ENCODE measurements at places on chromosomes 12 and 14.

DNA sequence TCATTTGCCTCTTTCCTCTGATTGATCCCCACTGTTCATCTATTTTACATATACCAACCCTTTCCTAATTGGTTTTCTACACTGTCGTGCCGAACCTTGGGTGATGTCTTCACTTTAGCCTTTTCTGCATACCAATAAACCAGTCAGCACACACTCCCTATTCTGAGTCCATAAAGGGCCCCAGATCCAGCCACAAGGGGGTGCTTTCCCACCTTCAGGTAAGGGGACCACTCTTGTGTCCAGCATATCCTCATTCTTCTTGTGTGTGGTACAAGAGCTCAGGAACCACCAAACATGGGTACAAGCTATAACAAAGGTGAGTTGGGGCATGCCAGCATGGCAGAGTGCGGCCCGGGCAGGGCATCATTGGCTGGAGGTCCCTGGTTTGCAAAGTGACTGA, 859.8 kb downstream of the FSCB start:
- no peak for DNase-seq

GRCh38 chr14:75088566-75089373, 19.3 kb downstream of the ZC2HC1C start:
- DNase-seq = no peak

GRCh38 chr12:10957741-10958140, 18.7 kb upstream of the TAS2R14 start:
- DNase-seq = no peak

- DNase-seq = no peak
Measured at GRCh38 chr12:105457026-105457425, 126.5 kb downstream of the C12orf75 start.

- no peak for DNase-seq
Measured at GRCh38 chr14:51396222-51396815, 156.3 kb downstream of the TMX1 start.

- DNase-seq = peak; percentile 96
Measured at GRCh38 chr14:91573894-91574837, 64.1 kb upstream of the PPP4R3A start.

- no peak for DNase-seq
Measured at GRCh38 chr14:55720796-55721195, 140.8 kb downstream of the KTN1 start.

- peak; percentile 7 for DNase-seq
Measured at GRCh38 chr12:52213564-52214420, 19.3 kb upstream of the KRT7 start.

GRCh38 chr12:118060301-118061010, 523 bp downstream of the WSB2 start:
- DNase-seq = no peak

GRCh38 chr14:40414386-40414785, 982.2 kb upstream of the FBXO33 start:
- DNase-seq = no peak

GRCh38 chr12:29737644-29738043, 46.1 kb downstream of the TMTC1 start:
- DNase-seq = no peak

DNA sequence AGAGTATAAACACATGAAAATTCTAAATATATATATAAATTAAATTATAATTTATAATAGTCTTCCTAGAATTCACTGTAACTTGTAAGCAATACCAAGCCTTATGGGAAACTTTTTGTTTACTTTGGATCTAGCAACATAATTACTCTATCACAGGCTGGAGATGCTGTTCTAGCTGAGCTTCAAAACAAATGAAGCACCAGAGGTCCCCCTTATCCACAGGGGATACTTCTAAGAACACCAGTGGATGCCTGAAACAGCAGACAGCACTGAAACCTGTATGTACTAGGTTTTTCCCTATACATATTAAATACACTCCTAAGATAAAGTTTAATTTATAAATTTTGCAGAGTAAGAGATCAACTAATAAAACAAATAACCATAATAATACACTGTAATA, 96.6 kb downstream of the CDK17 start:
- no peak for DNase-seq

GRCh38 chr12:92546259-92546634, 156.5 kb upstream of the PLEKHG7 start:
- DNase-seq = no peak

GRCh38 chr12:54216797-54217661, 28.2 kb upstream of the SMUG1 start:
- DNase-seq = peak; percentile 38

DNA sequence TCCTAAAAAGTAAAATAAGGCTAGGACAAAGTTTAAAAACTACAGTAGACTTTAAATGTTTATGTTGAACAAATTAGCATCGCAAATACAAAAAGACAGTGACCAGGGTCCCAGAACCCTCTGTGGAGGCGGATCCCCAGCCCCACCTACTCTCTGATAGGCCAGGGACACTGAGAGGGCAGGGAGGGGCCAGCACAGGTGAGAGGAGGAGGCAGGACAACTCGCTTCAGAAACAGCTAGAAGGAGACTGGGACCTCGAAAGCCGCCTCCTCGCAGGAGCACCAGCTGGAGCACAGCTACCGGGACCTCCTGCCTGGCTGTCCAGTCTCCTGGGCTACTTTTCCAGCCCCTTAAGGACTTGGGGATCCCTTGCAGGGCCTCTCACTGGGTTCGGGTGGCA, 992 bp downstream of the DNAH10 start:
- no peak for DNase-seq

Measured in stimulated activated CD4-positive, alpha-beta T cell treated with anti-CD3 and anti-CD28 coated beads, TNF-alpha, amount 100 ng/mL, for 4 hours (primary cell).